ENCODE measurements at places on chromosomes 16 and 17.

GRCh38 chr17:67376737-67377487 lies at the start of gene PITPNC1:
Gene PITPNC1 (plus strand): TSS chr17:67377281.
- peak; percentile 61 for DNase-seq

DNA sequence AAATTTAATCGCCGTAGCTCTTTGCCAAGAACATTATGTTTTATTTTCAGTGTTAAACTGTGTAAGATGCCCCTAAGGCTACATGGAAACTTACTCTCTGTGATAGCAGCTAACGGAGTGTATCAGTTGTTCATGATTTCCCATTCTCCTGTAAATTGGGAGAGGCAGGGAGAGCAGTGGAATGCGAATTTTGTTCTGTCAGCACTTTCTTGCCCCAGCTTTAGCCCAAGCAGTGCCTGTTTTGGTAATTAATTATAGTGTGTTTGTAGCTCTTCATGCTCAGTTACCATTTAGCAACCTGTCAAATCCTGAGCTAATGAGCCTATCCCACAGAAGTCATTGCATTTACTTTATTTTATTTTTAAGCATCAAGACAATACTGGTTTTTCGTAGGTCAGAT lies 475.1 kb upstream of the RBFOX1 start:
- no peak for DNase-seq

DNA sequence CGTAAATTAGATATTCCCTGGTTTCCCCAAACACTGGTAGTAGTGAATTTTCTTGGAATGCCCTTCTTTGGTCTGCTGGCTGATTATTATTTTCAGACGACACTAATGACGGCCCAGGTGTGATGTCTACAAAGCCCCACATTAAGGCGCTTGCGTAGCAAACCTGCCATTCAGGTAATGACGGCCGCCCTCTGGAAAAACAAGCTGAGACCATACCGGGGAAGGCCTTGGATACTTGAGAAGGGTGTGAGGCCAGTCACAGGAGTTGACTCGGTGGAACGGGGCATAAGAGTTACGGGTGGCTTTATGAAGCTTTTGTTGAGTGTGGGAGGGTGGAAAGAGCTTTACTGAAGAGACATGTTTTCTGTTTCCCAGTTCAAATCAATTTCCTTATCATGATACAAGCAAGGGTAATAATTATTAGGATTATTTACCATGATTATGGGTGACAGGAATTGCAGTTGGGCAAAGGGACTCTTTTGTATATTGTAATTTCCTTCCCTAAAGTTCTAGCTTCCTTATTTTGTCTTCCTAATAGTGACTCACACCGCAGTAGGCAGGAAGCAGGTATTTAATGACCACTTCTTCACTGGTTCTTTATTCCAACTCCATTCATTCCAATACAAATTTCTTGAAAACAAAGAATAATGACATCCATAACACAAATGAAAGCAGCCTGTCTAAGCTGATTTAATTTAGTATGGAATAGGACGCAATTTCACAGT lies 24.8 kb downstream of the KRT23 start:
- DNase-seq, result no peak

DNA sequence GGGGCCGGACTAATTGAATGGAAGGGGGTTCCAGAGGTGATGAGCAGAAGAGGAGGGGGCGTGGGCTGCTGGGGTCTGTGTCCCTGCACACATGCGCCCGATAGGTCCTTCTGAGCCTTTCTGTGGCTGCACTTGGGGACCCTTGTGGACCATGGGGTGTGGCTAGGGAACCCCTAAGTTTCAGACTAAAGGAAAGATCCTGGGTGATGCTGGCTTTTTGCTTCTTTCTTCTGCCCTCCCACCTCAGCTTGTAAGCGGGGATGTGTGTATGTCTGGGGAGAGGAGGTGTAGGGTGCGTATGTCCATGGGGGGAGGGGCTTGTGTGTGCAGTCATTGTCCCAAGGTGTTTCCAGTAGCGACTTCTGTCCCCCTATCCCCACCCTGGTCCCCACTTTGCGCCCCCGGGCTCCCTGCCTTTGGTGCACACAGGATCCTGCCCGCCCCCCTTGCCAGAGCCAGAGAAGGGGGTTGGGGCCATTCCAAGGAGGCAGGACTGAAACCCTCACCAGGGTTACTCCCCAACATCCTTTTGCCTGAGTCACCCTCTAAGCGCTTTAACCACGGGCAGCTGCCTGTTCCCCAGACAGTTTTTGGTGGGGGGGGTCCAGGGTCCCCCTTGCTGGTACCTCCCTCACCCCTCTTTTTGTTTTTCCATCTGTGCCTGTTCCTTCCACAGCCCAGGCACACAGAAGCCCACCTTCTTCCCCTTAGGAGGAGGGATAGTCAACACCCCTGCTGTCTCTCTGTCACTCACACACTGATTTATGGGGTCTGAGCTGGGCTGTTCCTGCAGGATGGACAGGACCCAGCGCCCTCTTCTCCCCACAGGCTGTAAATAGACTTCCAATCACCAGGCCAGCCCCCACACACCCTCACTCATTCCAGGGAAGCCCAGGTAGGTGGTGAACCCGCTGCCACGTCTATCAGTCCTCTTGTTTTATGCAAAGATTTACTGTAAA lies 83.2 kb downstream of the ARHGAP23 start:
- no peak for DNase-seq

GRCh38 chr17:55683550-55684315 lies 38.9 kb downstream of the TMEM100 start:
- no peak for DNase-seq

Data from DMS153 (cell line).